Muscle of leg (tissue), 16 donors: ENCODE measurements at places on chromosomes 6 and 20. TPM values are rescaled to one million over a fixed set of nuclear protein-coding genes. Genes with fewer than 3 reads are reported as not detected.

DNA sequence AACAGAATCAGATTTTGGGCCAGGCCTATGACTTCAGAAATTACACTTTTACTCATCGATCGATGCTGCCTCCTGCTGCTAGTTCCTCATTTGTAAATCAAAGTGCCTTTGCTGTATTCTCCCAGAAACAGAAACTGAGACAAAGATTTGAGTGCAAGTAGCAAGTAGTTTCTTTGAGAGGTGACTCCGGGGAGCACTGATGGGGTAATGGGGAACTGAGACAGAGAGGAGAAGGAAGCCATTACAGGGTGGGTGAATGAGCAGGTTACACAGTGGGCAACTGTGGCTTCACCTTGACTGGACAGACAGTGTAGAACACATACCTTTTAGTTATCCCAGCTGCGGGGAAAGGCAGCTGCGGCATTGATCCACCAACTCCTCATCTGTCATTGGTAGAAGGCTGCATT is 9.7 kb upstream of the CD40 start:
- DNase-seq: peak; percentile 22
- no peak overlapping the region for H3K27ac ChIP-seq
- no peaks in the 10 kb centered on the region for H3K36me3 ChIP-seq
- no peak overlapping the region for H3K4me3 ChIP-seq
- peaks cover 14% of the 10 kb centered on the region for H3K27me3 ChIP-seq
- no peaks in the 10 kb centered on the region for H3K4me1 ChIP-seq

- H3K4me3 ChIP-seq: no peak overlapping the region
- H3K27ac ChIP-seq: no peak overlapping the region
- H3K36me3 ChIP-seq: no peaks in the 10 kb centered on the region
- H3K27me3 ChIP-seq: no peaks in the 10 kb centered on the region
- H3K4me1 ChIP-seq: no peaks in the 10 kb centered on the region
Measured at GRCh38 chr6:92593201-92593600, 826.2 kb downstream of the EPHA7 start.

GRCh38 chr6:34230653-34231371 is 5.9 kb upstream of the HMGA1 start:
- no peak overlapping the region for H3K27ac ChIP-seq
- no peak for DNase-seq
- no peaks in the 10 kb centered on the region for H3K27me3 ChIP-seq
- H3K4me1 ChIP-seq: peaks cover 1% of the 10 kb centered on the region
- no peak overlapping the region for H3K4me3 ChIP-seq

Gene WFDC10B
- not detected for total RNA-seq

Gene KIAA1755
- total RNA-seq: 8.7 TPM

DNA sequence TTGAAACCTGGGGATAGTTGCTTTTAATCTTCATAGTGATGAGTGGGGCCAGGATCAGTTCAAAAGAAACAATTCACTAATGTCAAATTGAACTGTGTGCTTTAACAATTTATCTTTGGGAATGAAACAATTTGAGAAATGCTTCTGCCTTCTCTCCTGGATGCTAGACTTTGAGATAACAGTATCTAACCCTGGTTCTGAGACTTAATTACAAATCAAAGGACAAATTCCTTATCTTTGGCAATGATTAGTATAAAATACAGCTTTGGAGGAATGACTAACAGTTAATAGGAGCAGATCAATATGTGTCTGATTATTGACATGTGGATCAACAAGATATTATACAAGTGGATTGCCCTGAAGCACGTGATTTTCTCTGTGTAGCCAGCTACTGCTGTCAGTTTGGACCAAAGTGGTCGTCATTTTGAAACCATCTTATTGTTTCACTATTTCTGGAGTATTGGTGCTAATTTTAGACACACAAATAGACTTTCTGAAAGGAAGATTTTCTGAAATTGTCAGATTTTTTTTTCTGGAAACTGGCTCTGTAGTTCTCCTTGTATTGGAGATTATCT is 6.2 kb upstream of the FLRT3 start:
- no peak overlapping the region for H3K4me3 ChIP-seq
- DNase-seq: no peak
- H3K4me1 ChIP-seq: no peaks in the 10 kb centered on the region

DNA sequence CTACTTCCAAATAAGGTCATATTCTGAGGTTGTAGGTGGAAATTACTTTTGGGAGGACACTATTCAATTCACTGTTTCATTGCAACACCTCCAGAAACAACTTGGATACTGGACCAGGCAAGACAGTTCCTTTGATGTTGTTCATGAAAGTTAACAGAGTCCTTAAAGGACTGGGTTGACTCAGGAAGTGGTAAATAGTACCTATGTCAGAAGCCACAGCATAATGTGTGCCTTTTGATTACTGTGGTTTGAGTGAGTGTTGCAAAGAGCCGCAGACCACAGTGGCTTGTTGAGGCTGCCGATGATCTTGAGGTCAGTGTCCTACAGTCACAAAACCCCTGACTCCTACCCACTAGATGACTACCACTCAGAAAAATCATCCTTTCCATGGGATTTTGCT is 10.9 kb downstream of the IL20RA start:
- no peak overlapping the region for H3K27ac ChIP-seq
- peaks cover 11% of the 10 kb centered on the region for H3K27me3 ChIP-seq
- peaks cover 2% of the 10 kb centered on the region for H3K4me1 ChIP-seq
- no peak overlapping the region for H3K4me3 ChIP-seq

Gene HLA-DMA
- 4.2 TPM for total RNA-seq

- H3K27ac ChIP-seq: no peak overlapping the region
- H3K4me1 ChIP-seq: no peaks in the 10 kb centered on the region
- H3K4me3 ChIP-seq: no peak overlapping the region
- no peaks in the 10 kb centered on the region for H3K36me3 ChIP-seq
Measured at GRCh38 chr6:159852877-159853276, 37.9 kb upstream of the MAS1 start.

- no peak overlapping the region for H3K27ac ChIP-seq
- peak; percentile 39 for DNase-seq
- no peaks in the 10 kb centered on the region for H3K4me1 ChIP-seq
- H3K27me3 ChIP-seq: no peaks in the 10 kb centered on the region
Measured at GRCh38 chr20:13333793-13334192, 112.7 kb downstream of the ISM1 start.

Gene TOMM34
- 9.7 TPM for total RNA-seq

GRCh38 chr6:25130518-25130917 is 148.7 kb upstream of the CARMIL1 start:
- no peaks in the 10 kb centered on the region for H3K27me3 ChIP-seq
- no peak overlapping the region for H3K4me3 ChIP-seq

DNA sequence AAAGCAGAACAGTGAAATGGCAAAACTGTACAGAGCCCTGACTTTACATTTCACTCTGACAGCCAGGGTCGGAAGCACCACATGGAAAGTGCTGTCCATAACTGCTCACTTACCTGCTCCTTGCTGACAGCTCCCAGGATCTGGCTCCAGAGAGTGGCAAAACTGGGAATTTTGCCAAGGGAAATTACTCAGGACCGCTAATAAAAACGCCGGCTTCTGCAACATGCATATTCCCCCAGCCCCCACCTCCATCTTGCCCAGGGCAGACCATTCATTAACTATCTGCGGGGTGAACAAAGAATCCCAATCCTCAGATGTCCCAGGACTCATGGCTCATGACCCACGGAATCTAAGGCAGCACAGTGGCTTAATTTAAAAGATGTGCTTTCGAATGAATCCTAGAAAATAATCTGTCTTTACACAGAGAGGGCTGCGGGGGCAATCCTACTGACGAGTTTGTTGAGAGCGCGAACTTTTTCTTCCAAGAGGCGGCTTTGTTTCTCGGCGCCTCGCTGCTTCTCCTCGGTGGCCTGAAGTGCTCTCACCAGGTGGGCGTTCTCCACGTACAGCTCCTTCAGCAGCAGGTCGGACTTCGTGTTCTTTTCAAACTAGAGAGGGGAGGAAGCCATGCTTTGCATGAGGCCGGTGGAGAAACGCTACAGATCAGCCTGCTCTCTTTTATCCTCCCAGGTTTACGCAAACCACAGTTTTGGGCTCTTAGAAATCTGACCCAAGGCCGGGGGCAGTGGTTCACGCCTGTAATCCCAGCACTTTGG is 45.8 kb downstream of the GINS1 start:
- no peak overlapping the region for H3K27ac ChIP-seq
- no peak overlapping the region for H3K4me3 ChIP-seq
- peaks cover 40% of the 10 kb centered on the region for H3K36me3 ChIP-seq
- H3K27me3 ChIP-seq: no peaks in the 10 kb centered on the region

DNA sequence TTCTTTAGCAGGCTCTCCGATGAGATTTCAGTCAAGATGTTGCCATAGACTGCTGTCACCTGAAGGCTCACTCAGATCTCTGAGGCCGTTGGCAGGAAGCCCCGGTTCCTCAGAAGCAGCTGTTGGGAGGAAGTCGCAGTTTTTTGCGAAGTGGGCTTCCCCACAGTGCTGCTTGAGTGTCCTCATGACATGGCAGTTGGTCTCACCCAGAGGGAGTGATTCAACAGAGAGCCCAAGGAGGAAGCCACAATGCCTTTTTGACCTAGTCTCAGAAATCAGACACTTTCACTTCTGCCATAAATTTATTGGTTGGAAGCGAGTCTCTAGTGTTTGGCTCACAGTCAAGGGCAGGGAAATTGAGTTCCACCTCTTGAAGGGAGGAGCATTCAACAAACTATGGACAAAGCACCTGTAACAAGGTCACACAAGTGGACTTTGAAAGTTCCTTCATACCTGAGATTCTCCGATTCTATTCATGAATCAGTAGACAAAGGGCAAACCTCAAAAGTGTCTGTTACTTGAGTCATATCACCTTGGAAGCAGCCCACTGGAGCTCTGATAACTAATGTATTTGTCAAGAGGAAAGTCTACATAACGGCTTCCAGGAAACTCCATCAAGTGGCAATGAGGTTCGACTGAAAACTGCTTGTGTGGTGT is 208.3 kb downstream of the TASP1 start:
- no peaks in the 10 kb centered on the region for H3K27me3 ChIP-seq
- H3K36me3 ChIP-seq: peaks cover 3% of the 10 kb centered on the region
- no peak for DNase-seq
- no peak overlapping the region for H3K27ac ChIP-seq
- no peaks in the 10 kb centered on the region for H3K4me1 ChIP-seq

DNA sequence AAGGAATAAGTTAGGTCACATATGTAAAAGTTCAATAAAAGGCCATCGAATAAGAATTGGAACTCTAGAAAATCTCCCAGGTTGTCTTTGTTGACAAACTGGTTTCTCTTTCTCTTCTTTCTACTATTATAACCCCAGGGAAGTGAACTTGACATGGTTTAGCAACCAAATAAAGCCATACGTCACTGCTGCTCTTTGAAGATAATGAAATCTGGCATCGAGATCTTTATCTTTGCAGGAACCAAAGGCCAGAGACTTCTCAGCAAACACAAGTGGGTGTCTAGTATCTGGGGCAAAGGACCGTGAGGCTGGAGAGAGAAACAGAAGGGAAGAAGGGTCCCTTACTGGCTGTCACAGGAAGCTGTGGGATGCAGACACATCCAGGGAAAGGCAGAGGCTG is 286.7 kb upstream of the CDYL start:
- H3K27me3 ChIP-seq: no peaks in the 10 kb centered on the region
- H3K36me3 ChIP-seq: no peaks in the 10 kb centered on the region
- H3K4me1 ChIP-seq: no peaks in the 10 kb centered on the region
- DNase-seq: no peak
- H3K27ac ChIP-seq: no peak overlapping the region
- no peak overlapping the region for H3K4me3 ChIP-seq

Gene GSTA2
- not detected for total RNA-seq

DNA sequence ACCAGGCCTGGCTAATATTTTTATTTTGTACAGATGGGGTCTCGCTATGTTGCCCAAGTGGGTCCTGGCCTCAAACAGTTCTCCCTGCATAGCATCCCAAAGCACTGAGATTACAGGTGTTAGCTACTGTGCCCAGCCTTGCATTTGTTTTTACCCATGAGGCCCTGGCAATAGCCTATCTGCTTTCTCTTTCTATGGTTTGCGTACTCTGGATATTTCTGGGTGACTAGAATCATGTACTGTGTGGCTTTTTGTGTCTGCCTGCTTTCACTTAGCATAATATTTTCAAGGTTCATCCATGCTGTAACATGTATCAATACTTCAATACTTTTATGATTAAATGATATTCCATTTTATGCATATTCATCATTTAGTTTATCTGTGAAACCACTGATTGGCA is 451.7 kb downstream of the GRIK2 start:
- H3K4me1 ChIP-seq: no peaks in the 10 kb centered on the region
- no peaks in the 10 kb centered on the region for H3K27me3 ChIP-seq
- H3K27ac ChIP-seq: no peak overlapping the region
- H3K36me3 ChIP-seq: no peaks in the 10 kb centered on the region

Gene SYCP2
- 3.1 TPM for total RNA-seq
